ENCODE measurements at places on chromosomes 6 and 20.
A peak's percentile ranks its signal among the peaks of the same experiment; 100 is the strongest.

DNA sequence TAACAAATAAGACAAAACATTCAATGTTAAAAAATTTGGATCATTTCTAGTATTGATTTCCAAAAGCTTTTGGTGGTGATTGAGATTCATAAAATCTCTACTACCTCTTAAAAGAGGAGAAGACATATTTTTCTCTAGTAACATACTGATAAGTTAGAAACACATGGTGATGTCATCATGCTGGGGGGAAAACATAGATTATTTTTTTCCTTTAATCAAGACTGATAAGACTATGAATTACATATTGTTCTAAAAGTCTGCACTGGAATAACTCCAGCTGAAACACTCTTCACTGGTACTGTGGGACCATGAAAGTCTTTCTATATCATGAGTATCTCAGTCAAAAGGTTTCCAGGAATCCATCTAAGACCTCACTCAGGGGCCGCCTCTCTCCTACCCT, 515.8 kb downstream of the PRKN start:
- DNase-seq, result no peak

DNA sequence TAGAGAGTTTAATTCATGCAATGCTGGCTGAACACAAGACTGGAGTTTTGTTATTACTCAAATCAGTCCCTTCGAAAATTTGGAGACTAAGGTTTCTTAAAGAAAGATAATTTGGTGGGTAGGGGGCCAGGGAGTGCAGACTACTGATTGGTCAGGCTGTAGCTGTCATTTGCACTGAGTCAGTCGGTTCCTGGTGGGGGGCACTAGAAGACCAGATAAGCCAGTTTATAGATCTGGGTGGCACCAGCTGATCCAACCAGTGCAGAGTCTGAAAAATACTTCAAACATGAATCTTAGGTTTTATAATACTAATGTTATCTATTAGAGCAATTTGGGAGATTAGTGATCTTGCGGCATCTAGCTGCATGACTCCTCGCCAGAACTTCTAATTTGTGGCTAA, 530.7 kb downstream of the NKAIN2 start:
- DNase-seq, result no peak

GRCh38 chr6:157462956-157463742, 82.2 kb downstream of the ZDHHC14 start:
- DNase-seq, result no peak

DNA sequence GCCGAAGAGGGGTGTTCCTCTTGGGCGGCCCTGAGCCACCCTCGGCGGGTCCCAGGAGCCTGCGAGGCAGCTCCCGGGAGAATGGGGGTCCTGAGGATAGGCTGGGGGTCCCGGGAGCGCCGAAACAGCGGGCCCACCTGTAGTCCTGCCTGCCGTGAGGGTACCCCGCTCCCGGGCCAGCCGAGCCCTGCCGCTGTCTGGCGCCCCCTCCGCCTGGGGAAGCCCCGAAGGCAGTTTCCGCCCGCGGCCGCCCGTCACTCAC, 280 bp downstream of the SPATA2 start:
- DNase-seq, result no peak

DNA sequence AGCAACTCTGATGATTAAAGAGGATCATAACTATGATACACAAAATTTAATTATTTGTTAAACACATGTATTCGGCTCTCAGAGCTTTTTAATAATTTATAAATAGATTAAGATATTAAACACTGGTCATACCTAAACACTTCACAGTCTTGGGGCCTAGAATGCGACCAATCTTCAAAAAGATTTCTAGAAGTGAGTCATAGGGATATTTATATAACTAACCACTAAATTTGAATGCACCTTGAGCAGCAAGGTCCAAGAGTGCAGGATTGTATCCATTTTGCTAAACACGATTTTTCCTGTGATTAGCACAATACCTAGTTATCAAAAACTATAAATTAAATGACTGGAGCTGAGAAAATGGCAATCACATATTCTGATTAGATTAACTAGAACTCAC, 709.3 kb downstream of the EPHA7 start:
- DNase-seq, result no peak

DNA sequence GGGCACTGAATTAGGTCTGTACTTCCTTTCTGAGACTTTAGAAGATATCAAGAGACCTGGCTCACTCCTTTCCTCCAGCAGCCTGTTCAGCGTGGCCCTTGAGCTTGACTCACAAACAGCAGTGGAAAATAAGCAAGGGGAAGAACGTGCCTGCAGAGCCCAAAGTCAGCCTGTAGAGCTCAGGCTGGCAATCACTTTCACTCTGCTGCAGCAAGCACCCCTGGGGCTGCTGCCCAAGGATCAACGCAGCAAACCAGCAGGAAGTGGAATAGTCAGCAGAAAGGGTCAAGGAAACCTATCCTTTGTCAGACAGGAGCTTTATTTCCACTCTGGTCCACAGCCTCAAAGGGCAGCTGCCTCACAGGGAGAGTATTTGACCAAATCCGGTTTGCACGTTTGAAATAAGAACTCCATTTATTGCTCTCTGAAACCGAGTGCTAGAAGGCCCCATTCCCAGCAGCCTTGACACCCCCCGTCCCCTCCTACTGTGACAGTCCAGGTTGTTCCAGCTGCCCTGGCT, 77.4 kb downstream of the PRDM1 start:
- DNase-seq, result peak; percentile 51

- DNase-seq, result peak; percentile 52
These were observed 18.8 kb downstream of the SCAF8 start for GRCh38 chr6:154752022-154752421.

DNA sequence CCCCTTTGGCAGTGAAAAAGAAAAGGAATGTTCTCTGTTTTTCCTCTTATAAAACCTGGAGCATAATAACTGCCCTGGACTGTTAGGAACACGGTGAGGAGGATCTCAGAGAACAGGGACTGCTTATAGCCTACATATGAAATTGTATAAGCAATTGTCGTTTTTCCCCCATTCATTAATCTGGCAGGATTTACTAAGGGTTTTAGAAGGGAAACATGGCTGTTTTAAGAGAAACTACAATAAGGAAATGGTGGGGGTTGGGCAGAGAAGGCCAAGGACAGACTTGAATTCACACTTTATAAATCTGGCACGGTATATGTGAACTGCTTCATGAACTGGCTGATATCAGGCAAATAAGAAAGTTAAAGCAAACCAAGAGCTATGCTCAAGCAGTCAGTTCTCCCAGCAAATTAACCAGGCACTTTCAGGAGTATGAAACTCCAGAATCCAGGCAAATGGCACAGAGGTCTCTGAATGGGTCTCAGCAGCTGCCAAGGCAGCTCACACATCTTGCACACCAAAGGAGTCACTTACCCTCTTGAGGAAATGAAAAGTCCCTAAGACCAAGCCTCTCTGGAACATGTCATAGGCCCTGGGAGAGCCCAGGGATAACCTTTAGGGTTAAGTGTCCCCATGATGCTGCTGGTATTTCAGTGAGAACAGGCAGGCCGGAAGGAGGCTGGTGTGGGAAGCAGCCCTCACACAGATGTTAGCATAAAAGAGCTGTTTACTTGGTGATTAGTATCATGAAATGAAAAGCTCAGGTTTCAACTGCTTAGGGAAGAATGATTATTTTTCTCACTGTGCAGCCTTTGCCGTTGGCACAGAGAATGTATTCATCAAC, 260.5 kb upstream of the MARCKS start:
- DNase-seq, result no peak

DNA sequence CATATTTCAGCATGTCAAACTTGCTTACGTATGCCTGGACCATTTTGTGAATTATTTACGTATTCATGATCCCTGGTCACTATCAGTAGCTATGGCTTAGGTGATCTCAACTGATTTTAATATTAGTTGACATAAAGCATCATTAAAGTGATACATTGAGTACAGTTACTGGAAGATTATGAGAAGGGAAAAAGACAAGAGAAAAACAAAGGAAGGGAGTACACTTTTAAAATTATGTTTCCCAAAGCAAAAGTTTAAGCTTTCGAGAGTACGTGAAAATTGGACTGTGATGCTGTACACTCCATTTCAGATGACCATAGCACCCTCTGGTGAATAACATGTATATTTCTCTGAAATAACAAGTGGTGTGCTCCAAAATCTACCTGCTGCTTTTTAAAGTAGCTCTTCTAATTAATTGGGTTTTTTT, 215.0 kb upstream of the HSF2 start:
- peak; percentile 14 for DNase-seq

DNA sequence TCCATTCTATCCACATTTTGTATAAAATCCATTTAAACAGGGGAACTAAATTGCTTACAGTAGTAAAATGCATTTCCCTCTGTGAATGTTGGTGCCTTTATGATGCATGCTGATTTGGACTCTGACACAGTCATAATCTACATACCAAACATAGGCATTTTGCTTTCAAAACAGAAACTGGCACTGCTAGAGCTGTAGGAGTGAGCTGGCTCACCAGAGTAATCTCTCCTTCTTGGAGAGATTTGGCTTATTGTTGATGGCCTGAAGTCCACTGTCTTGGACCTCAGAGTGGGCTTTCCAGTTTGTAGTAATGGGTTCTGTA, 363.2 kb upstream of the FLRT3 start:
- no peak for DNase-seq

GRCh38 chr20:40922865-40923264, 105.8 kb upstream of the TOP1 start:
- DNase-seq, result no peak

DNA sequence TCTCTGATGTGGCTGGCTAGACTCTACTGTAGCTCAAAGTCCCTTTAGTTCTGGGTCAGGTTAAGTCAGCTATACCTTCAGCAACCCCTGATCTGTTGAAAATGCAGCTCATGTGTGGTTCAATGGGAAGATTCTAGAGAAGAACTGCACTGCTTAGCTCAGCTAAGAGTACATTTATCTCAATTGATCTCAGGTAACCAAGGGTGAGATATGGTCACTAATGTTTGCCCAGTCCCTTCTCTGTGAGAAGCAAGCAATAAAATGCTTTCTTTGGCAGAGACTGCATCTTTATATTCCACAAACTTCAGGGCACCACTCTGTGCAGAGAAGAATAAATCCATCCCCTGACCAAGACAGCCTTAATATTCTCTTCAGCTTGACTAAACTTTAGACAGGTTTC, 240.6 kb upstream of the RAB32 start:
- no peak for DNase-seq

GRCh38 chr6:99588618-99589289, 17.9 kb upstream of the PRDM13 start:
- peak; percentile 90 for DNase-seq

DNA sequence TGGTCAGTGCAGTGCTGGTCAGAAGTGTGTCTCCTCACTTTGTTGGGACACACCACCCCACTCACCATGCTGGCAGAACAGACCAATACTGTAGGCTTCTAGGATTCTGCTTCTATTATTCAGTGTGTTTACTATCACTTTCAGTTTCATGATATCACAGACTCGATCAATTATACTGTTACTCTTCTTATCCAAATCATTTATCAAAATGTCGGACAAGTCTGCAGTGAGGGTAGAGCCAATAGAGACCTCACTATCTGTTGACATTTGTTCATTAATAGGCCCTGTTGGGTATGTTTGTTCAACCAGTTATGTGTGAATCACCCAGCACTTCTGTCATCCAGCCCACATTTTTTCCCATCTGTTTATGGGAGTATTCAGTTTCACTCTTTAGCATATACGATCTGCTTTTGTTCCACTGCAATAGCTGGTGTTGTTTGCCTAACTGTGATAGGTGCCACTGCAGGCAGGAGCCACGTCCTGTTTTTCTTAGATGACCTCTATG, 140.1 kb downstream of the NRN1 start:
- no peak for DNase-seq

DNA sequence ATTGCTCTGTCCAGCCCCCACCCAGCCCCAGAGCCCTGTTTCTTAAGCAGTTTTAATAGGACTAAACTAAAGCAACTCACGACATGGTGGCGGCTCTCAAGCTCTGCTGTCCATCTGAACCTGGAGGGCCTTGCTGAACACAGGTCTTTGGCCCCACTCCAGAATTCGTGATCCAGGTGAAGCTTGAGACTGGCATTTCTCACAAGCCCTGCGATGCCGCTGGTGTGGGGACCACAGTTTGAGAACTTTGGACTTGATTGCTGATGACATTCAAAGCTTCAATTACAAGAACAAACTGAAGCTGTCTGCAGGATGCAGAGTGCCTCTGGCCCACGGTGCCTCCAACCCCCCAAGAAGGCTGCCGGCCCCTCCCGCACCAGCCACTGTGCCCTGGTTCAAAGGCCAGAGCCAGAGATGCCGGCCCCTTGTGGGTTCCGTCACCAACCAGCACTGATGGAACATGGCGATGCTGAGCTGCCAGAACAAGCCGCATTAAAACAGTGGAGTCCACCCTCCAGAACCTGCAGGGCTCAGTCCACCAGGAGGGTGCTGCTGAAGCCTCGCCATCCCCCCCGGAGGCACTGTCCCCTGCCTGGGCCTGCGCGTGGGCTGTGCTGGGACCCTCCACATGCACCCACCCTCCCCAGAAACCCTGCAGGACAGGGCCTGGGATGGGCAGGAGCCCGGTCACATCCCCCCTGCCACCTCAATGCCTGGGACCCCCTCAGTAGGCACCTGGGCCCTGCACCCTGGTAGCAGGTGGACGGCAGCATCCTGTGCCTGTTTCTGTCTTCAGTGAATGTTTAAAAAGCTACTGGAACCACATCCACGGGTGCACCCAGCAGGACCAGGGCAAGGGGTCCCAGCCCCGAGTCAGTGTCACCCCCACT, 101.1 kb downstream of the PSMB1 start:
- DNase-seq, result no peak
